Mammary microvascular endothelial cell (primary cell): ENCODE measurements at places on chromosomes 1 and 21. TPM values are rescaled to one million over a fixed set of nuclear protein-coding genes. Genes with fewer than 3 reads are reported as not detected.

The HES4 gene
- total RNA-seq = 12.7 and 14.3 TPM in 2 replicates

The GCSAML gene
- not detected in 2 replicates for total RNA-seq

The OR2AK2 gene
- total RNA-seq = not detected in 2 replicates

The CFHR4 gene
- not detected in 2 replicates for total RNA-seq
